Activated CD4-positive, alpha-beta memory T cell treated with anti-CD3 and anti-CD28 coated beads, Interleukin-2, amount 10 ng/mL, durations not matched to agents 7 days and 5 days (primary cell): ENCODE measurements at places on chromosomes 4 and X. TPM values are rescaled to one million over a fixed set of nuclear protein-coding genes. Genes with fewer than 3 reads are reported as not detected.

DNA sequence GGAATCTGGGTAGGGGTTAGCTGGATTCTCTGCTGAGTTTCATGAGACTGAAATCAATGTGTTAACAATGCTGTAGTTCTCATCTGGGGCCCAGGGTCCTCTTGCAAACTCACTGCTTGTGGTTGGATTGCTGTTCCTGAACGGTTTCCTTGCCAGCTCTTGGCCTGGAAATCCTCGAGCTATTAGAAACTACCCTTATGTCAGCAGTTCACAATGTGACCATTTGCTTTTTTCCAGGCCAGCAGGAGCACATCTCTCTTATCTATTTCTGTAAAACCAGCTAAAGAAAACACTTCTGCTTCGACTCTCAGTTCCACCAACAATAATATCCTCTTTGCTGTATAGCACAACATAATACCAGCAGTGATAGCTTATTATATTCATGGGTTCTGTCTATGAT lies 140.1 kb upstream of the TRAM1L1 start:
- no peaks in the 10 kb centered on the region for H3K27me3 ChIP-seq
- no peaks in the 10 kb centered on the region for H3K4me1 ChIP-seq
- no peak overlapping the region for H3K27ac ChIP-seq
- no peaks in the 10 kb centered on the region for H3K36me3 ChIP-seq
- DNase-seq: no peak

DNA sequence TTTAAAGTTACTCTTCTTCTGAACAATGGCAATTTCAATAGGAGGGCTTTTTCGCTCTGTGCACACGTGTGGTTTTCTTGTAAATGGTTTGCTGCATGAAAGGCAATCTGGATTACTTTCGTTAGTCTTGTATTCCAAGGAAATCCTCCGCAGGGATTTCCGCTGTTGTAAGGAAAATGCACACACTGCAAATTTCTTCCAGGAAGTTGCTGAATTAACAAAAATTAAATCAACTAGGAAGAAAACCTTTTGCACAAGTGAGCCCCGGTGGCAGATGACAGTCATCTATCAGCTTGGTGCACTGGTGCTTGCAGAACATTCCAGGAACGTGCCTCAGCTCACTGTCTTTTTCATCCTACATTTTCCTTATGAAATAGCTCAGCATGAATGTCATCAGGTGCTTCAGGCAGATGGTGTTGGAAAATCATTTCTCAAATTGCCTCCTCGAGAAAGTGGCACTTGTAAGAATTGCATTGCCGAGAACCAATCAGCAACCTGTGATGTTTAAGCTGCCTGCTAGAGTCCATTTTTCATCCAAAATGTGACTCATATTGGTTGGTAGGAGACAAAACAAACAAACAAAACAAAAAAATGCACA lies 272.4 kb upstream of the VCX start:
- no peak overlapping the region for H3K4me3 ChIP-seq
- no peak overlapping the region for H3K27ac ChIP-seq
- no peaks in the 10 kb centered on the region for H3K4me1 ChIP-seq
- H3K36me3 ChIP-seq: no peaks in the 10 kb centered on the region
- no peak for DNase-seq

DNA sequence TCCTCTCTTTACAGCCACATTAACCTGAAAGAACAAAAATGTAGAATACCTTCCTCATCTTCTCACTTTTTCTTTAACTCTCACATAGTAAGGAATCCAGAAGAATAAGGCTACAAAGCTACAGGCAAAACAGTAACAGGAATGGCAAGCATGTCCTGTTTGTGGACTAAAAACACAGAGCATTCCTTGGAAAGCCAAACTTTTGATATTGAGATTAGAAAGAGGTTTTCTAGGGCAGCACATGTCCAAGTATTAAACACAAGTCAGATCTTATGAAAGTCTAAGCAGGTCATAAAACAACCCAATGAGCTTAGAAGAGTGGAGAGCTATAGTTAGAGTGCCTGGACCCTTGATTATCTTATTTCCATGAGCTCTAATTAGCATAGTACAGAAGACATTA lies 58.2 kb upstream of the FAM9C start:
- peaks cover 53% of the 10 kb centered on the region for H3K4me1 ChIP-seq
- H3K36me3 ChIP-seq: peaks cover 25% of the 10 kb centered on the region
- no peak for DNase-seq
- no peaks in the 10 kb centered on the region for H3K27me3 ChIP-seq
- H3K4me3 ChIP-seq: no peak overlapping the region
- no peak overlapping the region for H3K27ac ChIP-seq

GRCh38 chr4:35151816-35152572 lies 1092.3 kb downstream of the ARAP2 start:
- no peaks in the 10 kb centered on the region for H3K4me1 ChIP-seq
- H3K36me3 ChIP-seq: no peaks in the 10 kb centered on the region
- no peaks in the 10 kb centered on the region for H3K27me3 ChIP-seq
- DNase-seq: no peak
- H3K4me3 ChIP-seq: no peak overlapping the region

DNA sequence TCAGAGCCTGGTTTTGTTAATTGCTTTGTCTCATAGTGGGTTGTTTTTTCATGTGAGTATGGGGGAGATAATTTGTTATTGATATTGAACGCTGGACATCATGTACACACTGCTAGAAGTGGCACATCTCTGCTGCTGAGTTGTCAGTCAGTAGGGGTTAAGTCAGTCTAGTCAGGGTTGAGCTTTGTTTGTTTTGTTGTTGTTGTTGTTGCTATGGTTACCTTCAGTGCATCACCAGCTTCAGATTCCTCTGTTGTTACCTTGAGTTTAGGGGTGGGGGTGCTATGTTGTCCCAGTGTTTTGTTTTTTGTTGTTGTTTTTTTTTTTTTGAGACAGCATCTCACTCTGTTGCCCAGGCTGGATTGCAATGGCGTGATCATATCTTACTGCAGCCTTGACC lies 9.9 kb downstream of the YIPF6 start:
- H3K4me1 ChIP-seq: peaks cover 34% of the 10 kb centered on the region
- no peaks in the 10 kb centered on the region for H3K27me3 ChIP-seq
- DNase-seq: no peak
- no peak overlapping the region for H3K4me3 ChIP-seq

GRCh38 chr4:90840828-90841227 lies 713.6 kb downstream of the CCSER1 start:
- H3K27me3 ChIP-seq: no peaks in the 10 kb centered on the region
- H3K27ac ChIP-seq: no peak overlapping the region
- no peak for DNase-seq
- no peak overlapping the region for H3K4me3 ChIP-seq
- H3K4me1 ChIP-seq: no peaks in the 10 kb centered on the region

GRCh38 chr4:119489305-119489704 lies 139.3 kb downstream of the PDE5A start:
- no peak overlapping the region for H3K4me3 ChIP-seq
- H3K4me1 ChIP-seq: no peaks in the 10 kb centered on the region
- DNase-seq: no peak
- H3K27me3 ChIP-seq: no peaks in the 10 kb centered on the region
- H3K27ac ChIP-seq: no peak overlapping the region

- H3K27me3 ChIP-seq: no peaks in the 10 kb centered on the region
- H3K36me3 ChIP-seq: peaks cover 31% of the 10 kb centered on the region
- no peak for DNase-seq
- H3K27ac ChIP-seq: no peak overlapping the region
These were observed 16.8 kb downstream of the SH3BP2 start for GRCh38 chr4:2809610-2810180.

- H3K4me3 ChIP-seq: no peak overlapping the region
- no peaks in the 10 kb centered on the region for H3K4me1 ChIP-seq
- H3K27ac ChIP-seq: no peak overlapping the region
- DNase-seq: no peak
These were observed 91.3 kb downstream of the SPOCK3 start for GRCh38 chr4:167143018-167143417.

DNA sequence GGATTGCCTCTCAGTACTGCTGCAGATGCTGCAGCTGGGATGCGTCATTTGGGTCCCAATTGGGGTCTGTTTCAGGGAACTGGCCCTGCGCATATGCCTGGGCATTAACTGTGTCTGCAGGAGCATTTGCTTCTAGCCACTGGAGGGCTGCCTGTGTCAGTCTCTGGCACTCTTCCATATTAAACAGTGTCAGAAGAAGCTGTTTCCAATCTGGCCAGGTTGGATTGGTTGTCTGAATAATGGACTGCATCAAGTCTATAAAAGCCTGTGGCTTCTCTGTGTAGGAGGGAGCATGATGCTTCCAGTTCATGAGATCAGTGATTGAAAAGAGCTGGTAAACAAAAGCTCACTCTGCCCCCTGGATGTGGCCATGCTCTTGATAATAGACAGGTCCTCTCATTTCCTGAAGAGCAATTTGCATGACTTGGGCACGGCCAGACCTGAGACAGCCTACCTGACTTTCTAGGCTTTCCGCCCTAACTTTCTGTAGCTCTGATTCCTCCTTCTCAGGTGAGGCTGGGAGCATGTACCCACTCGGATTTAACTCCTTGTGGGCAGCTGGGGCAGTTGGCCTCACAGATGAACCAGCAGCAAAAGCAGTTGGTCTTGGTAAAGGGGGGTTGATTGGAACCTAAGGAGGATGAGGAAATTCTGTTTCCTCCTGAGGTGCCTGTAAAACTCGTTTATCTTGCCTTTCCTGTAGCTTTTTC lies 29.2 kb downstream of the SULT1E1 start:
- H3K27me3 ChIP-seq: no peaks in the 10 kb centered on the region
- H3K27ac ChIP-seq: no peak overlapping the region

GRCh38 chr4:15906020-15906443 lies 32.5 kb downstream of the FGFBP1 start:
- H3K4me3 ChIP-seq: no peak overlapping the region
- peaks cover 14% of the 10 kb centered on the region for H3K4me1 ChIP-seq
- no peaks in the 10 kb centered on the region for H3K36me3 ChIP-seq
- no peak for DNase-seq
- H3K27ac ChIP-seq: no peak overlapping the region

DNA sequence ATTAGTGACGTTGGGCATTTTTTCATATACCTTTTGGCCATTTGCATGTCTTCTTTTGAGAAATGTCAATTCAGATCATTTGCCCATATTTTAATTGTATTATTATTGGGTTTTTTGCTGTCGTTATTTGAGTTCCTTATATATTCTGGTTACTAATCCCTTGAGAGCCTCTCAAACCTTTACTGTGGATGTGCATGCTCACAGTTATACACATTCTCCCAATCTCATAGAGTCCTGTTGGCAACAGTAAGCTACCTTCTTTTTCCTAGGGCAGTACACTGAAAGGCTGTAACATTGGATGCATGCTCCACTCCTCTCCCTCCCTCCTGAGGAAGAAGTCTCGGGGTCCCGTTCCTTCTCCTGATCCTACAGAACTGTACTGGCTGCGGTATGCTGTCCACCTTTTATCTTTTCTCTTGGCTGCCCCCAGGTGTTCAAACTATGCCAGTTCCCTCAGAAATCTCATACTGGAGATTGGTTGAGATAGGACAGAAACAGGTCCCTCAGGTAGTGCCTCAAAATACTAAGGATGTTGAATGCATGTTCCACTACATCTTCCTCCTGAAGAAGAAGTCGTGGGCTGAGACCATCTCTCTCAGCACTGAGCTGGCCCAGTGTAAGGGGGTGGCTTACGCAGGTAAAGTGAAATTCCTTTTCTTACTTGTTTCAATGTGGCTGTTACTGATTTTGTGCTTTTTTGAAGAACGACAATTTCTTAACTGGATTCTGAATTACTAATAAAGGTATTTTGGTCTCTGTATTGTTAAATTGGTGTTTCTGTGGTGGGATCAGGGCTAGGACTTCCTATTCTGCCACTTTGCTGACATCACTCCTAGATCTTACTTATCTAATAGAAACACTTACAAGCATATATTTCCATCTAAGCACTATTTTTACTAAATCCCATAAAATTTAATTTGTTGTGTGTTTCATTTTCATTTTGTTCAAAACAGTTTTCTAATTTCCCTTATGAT lies 145.4 kb upstream of the HUWE1 start:
- no peaks in the 10 kb centered on the region for H3K36me3 ChIP-seq
- no peak overlapping the region for H3K27ac ChIP-seq
- H3K4me3 ChIP-seq: no peak overlapping the region

- H3K4me3 ChIP-seq: peak overlapping the region; percentile 50
- peaks cover 62% of the 10 kb centered on the region for H3K4me1 ChIP-seq
- H3K27me3 ChIP-seq: no peaks in the 10 kb centered on the region
- peaks cover 9% of the 10 kb centered on the region for H3K36me3 ChIP-seq
These were observed 54.9 kb upstream of the ANTXR2 start for GRCh38 chr4:80127870-80128419.

DNA sequence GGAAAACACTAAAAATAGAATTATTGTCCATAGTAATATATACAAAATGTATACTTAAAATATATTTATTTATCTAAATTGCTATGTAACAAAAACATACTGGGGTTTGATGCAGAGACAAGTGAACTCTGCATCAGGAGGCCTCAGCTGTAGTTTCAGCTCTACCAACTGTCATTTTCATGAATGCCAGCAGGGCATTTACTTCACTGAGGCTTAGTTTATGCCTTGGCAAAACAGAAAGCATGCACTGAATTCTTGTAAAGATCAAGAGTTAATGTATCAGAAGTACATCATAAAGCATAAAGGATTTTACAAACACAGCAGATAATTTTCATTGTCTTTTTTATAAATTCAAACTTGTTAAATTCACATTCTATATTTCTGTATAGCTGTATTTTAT lies 577.0 kb downstream of the C4orf33 start:
- H3K27me3 ChIP-seq: no peaks in the 10 kb centered on the region
- no peak for DNase-seq
- H3K36me3 ChIP-seq: no peaks in the 10 kb centered on the region
- no peak overlapping the region for H3K4me3 ChIP-seq

- H3K4me1 ChIP-seq: peaks cover 46% of the 10 kb centered on the region
- peak; percentile 19 for DNase-seq
- no peaks in the 10 kb centered on the region for H3K27me3 ChIP-seq
- H3K36me3 ChIP-seq: peaks cover 14% of the 10 kb centered on the region
- peak overlapping the region; percentile 30 for H3K4me3 ChIP-seq
These were observed 4.5 kb downstream of the G6PD start for GRCh38 chrX:154541896-154542722.

GRCh38 chr4:156692016-156692415 lies 279.6 kb downstream of the PDGFC start:
- H3K27ac ChIP-seq: no peak overlapping the region
- H3K27me3 ChIP-seq: no peaks in the 10 kb centered on the region
- H3K36me3 ChIP-seq: no peaks in the 10 kb centered on the region
- DNase-seq: no peak
- no peaks in the 10 kb centered on the region for H3K4me1 ChIP-seq

DNA sequence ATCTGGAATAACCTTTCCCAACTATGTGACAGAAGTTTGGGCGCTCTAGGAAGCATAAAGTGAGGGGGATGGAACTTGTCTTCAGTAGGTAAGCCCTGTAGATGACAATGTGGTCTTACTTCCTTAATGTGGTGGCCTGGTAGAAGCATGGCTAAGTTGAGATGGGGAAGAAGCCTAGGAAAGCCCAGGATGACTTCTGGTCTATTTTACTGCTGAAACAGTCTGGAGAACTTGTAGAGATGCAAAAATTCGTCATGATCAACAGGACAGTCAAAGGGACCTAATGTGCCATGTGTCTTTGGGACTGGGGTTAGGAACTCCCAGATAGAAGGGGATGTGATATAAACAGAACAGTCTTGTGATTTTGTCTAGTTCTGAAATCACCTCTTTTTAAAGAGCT lies 40.8 kb downstream of the CCNG2 start:
- H3K4me1 ChIP-seq: peaks cover 26% of the 10 kb centered on the region
- H3K27me3 ChIP-seq: peaks cover 7% of the 10 kb centered on the region
- no peak for DNase-seq
- no peaks in the 10 kb centered on the region for H3K36me3 ChIP-seq
- no peak overlapping the region for H3K4me3 ChIP-seq
- H3K27ac ChIP-seq: no peak overlapping the region

ERVMER34-1 gene
- not detected for total RNA-seq

SYN1 gene
- 0.18 TPM for total RNA-seq

RHOXF2B gene
- not detected for total RNA-seq

ZFP42 gene
- total RNA-seq: not detected

TLR1 gene
- 11.7 TPM for total RNA-seq

H2BW2 gene
- total RNA-seq: not detected

EFHC2 gene
- 0.63 TPM for total RNA-seq

BEND2 gene
- not detected for total RNA-seq

FAM184B gene
- not detected for total RNA-seq

MAGEC3 gene
- not detected for total RNA-seq
